Daoy (cell line): ENCODE measurements at places on chromosomes 2 and 18.

DNA sequence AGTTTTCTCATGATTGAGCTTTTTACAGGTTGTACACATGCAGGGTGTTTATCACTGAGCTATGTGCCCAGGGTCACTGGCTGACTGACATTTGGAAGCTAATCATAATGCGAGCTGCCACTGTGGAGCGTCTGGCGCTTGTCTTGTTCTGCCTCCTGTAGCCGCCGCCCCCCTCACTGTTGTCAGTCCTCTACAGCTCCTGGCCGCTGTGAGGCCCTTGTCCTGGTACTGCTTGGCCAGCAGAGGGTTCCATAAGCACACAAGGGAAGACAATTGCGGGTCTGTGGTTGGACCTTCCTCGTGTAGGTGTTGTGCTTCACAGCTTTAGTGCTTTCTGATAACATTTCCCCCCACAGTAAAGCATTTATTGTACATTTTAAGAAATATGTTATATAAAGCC is 105.6 kb upstream of the LDLRAD4 start:
- no peak for DNase-seq

DNA sequence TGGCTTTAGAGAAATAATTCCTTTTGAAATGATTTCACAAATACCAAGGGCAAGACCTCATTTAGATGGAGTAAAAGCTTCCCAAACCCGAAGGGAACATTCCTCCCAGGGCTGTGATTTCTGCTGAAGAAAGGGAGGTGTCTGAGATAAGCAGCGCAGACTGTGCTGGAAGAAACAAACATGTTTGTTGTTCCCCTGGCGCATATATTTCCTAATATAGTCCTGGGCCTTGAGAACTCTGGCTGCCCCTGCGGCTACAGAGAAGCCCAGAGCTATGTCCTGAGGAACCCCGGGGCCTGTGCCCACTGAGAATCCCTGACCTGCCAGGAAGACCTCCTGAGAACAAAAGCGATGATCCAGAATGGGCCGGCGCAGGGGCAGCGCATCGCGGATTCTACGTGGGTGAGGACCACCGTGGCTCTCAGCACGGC is 372.6 kb upstream of the NT5C1B start:
- DNase-seq = no peak

DNA sequence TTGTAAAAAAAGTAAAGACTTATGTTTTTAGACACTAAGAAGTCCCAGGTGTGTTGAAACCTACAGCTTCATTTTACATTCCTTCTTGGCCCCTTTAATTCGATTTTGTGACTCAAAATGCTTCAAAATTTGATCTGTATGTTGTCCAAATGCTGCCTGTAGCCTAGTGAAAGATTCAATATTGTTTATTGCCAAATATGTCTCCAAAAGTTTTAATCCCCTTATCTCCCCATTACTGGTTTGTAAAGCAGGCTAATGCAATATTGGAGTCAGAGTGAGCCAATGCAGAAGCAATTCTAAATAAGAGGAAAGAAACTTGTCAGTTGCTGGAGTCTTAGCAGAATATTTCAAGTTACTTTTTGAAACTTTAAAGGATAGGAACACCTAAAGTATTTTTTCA is 287.0 kb upstream of the ZC3H15 start:
- DNase-seq = no peak

- peak; percentile 94 for DNase-seq
Observed at GRCh38 chr2:46073540-46074046, 223.6 kb upstream of the EPAS1 start.

GRCh38 chr18:74204526-74205152 is 56.3 kb downstream of the TIMM21 start:
- DNase-seq = no peak

- DNase-seq = no peak
Observed at GRCh38 chr2:142791335-142791734, 86.1 kb upstream of the KYNU start.

DNA sequence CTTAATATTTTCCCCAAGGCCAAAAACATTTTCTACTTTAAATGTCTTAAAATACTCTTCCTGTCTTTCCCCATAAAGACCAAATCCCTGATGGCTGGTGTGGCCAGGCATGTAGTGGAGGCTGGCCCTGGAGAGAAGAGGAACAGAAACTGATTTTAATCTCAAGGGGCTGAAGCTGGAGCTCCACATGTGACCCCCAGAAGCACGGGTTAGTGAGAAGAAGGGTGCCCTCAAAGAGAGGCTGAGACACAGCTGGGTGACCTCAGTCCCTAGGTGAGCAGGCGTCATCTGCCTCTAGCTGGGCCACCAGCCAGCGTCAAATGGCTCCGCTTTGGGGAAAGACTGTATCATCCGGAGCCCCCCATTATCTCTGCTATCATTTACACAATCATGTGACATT is 19.3 kb upstream of the TMEM18 start:
- no peak for DNase-seq

DNA sequence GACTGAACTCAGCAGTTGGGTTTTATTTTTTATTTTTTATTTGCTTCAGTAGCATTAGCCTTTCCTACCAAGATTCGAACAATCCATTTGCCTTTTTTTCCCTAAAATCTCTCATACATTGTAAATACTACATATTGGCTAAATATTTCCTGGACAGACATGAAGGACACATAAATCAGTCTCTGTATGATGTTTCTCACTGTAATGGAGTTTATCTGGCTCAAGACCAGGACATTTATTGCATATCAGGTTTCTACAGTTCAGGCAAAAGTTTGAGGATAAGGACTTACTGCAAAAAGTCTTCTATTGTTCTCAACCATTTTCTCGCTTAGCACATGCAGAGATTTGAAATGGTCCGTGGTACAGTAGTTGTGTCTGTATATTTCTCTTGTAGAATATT is 3.3 kb downstream of the CLUL1 start:
- no peak for DNase-seq

- peak; percentile 5 for DNase-seq
Observed at GRCh38 chr2:143463719-143464118, 334.5 kb downstream of the ARHGAP15 start.

- DNase-seq = no peak
Observed at GRCh38 chr2:62265106-62265505, 69.2 kb downstream of the B3GNT2 start.

- DNase-seq = no peak
Observed at GRCh38 chr2:126783341-126783740, 115.3 kb upstream of the TEX51 start.

DNA sequence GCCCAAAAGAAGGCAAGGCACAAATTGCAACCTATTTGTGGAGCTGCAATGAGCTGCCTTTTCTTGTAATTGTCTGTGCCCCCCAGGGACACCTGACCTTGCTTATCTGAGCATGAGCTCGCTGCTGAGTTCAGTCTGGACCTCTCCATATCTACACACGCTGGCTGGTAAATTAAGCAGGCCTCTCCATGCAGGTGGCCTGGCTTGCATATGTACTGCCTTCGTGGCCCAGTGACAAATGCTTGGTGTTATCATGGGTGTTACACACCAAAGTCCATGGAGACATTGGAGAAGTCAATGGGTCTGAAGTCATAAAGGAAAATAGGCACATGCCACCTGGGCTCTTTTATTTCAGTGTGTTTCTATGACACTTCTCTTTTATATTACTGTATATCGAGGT is 121.2 kb downstream of the IRS1 start:
- no peak for DNase-seq

- DNase-seq = no peak
Observed at GRCh38 chr2:53275743-53276142, 491.9 kb upstream of the CHAC2 start.

- no peak for DNase-seq
Observed at GRCh38 chr2:99088017-99088416, 53.5 kb upstream of the C2orf15 start.

DNA sequence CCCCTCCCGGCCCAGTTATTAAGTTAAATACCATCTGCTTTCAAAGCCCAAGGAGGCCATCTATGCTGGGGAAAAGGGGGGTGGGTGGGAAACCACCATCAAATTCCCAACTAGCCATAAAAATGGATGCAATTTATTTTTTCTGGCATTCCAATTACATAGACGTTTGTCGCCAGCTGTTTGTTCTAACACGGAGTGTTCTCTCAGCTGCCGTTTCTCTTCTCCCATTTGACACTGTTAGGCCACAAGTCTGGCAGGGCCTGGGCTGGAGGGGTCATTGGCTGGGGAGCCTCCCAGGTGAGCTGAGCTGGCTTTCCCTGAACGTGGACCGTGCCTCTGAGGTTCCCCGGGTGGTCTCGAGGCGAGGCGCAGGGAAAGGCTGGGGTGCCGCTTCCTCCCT is 16.6 kb downstream of the ATOH8 start:
- no peak for DNase-seq

DNA sequence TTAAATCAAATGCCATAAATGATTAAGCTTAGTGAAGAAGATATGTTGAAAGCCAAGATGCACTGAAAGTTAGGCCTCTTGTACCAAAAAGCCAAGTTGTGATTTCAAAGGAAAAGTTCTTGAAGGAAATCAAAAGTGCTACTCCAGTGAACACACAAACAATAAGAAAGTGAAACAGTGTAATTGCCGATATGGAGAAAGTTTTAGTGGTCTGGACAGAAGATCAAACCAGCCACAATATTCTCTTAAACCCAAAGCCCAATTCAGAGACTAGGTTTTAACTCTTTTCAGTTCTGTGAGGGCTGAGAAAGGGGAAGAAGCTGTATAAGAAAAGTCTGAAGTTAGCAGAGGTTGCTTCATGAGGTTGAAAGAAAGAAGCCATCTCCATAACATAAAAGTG is 101.8 kb upstream of the RPE start:
- no peak for DNase-seq

DNA sequence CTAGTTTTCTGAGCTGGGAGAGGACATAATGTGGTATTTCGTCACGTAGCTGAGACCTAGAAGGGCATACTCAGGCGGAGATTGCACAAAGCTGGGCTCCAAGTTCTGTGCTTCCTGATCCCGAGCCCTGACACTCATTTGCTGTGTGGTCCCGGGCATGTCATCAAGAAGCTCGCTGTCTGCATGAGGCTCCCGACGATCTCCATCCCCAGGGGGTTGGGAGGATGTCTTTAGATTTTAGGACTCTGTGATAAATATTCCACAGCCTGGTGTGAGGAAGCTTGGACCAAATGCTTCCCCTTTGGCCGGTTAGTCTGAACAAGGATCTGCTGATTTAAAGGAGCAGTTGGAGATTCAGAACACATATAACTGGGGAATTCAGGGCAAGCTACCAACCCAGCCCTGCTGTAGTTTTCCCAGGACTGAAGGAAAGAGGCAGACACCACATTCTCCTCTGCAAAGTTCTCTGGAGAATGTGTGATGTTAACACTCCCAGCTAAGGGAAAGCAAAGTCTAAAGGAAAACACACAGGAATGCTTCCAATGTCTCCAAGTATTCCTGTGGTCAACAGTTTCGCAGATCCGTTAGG is 2.3 kb downstream of the KCNE4 start:
- DNase-seq = no peak

- DNase-seq = peak; percentile 9
Observed at GRCh38 chr2:70305531-70305930, 3.7 kb upstream of the FAM136A start.

DNA sequence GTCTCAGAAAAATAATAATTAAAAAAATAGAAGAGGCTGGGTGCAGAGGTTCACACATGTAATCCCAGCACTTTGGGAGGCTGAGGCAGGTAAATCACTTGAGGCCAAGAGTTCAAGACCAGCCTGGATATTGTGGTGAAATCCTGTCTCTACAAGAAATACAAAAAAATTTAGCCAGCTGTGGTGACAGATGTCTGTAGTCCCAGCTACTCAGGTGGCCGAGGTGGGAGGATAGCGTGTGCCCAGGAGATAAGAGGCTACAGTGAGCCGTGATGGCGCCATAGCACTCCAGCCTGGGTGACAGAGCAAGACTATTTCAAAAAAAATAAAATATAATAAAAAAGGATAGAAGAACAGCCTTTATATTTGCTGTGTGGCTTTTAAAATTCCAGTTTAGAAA is 35.9 kb downstream of the SMC6 start:
- DNase-seq = no peak

DNA sequence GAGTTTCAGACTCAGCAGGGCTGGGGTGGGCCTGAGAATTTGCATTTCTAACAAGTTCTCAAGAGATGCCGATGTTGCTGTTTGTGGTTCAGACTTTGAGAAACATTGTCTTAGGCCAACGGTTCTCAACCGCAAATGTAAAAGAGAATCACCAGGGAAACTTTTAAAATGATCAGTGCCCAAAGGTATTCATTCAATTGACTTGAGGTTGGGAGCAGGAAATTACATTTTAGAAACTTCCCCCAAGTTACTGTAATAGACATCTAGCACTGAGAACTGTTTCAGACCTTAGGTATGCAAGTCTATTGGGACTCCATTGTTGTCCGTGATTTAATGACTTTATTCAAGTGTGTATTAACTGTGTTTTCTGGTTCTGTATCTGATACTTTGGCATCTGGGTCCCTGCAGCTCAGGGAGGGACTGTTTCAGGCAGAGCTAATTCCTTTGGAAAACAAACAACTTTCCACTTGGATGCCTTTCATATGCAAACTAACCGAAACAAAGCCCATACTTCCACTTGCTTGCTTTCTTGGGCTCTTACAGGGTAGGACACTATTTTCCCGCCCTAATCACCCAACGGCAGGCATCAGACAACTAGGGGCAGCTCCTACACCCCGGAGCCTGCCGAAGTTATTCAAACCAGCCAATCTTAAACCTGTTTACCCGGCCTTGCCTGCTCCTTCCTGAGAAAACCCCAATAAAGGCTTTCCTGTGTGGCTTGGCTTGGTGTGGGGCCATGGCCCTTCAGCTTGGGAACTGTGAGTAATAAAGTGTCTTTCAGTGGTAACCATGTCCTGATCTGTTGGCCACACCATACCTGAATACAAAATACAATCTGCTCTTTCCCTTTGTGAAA is 97.6 kb downstream of the POLE4 start:
- peak; percentile 37 for DNase-seq

DNA sequence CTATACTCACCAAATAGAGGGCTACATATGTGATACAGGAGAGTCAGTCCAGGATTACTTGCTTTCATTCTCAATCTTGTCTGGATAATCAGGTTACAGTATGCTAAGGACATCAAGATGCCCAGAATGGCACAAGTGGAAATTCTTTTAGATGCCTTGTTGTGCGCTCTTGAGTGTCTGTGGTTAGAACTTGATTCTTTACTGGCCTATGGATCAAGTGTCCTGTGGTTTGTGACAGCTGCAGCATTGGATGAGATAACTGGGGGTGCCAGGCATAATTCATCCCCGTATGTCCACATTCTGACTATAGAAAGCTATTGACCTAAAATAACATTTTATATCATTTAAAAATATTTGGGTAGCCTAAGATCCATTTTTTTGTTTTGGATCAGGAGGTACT is 40.1 kb downstream of the CDC42EP3 start:
- DNase-seq = peak; percentile 57

- no peak for DNase-seq
Observed at GRCh38 chr2:128632501-128632800, 313.8 kb upstream of the HS6ST1 start.

- DNase-seq = no peak
Observed at GRCh38 chr2:10963155-10963554, 51.4 kb downstream of the KCNF1 start.

- no peak for DNase-seq
Observed at GRCh38 chr2:29940706-29941105, 19.3 kb upstream of the ALK start.

GRCh38 chr2:145569108-145569507 is 1049.2 kb upstream of the ZEB2 start:
- no peak for DNase-seq
